ENCODE measurements at places on chromosomes 4 and X.

- DNase-seq, result no peak
Measured at GRCh38 chr4:140704964-140705363, 51.2 kb downstream of the TBC1D9 start.

DNA sequence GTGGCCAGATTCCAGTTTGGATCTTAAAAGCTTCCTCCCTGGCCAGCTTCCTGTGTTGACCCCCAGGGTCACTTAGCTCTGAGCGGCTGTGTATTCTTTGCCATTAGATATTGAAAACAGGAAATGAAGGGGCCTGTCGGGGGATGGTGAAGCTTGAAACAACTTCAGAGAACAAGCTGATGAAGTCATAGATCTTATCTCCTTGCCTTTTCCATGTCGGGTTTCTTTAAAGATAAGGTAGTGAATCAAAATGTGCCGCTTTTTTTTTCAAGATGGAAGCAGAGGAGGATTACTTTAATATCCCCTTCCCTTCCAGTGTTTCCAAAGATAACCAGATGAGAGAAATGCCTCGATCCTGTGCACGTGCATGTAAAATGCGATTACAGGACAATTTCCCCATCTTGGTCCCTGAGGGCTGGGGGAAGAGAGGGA lies 508.5 kb downstream of the MID1IP1 start:
- no peak for DNase-seq

DNA sequence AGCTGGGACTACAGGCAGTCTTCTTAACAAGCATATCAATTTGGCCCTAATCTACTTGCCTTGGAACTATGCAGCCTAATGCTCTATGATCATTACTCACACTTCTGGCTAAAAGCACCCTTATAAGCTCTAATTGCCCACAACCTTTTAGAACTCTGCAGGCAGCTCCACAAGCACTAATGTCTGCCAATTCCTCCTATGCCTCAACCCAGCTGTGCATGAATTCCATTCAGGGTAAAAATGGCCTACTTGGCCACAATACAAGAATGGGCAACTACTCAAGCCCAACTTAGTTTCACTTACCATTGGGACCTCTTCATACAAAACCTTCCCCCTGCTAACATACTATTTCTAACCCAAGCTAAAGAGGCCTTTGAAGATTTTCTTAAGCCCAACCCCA lies 51.7 kb downstream of the ZNF718 start:
- no peak for DNase-seq

GRCh38 chr4:112321776-112322684 lies 24.9 kb downstream of the ALPK1 start:
- DNase-seq, result no peak

DNA sequence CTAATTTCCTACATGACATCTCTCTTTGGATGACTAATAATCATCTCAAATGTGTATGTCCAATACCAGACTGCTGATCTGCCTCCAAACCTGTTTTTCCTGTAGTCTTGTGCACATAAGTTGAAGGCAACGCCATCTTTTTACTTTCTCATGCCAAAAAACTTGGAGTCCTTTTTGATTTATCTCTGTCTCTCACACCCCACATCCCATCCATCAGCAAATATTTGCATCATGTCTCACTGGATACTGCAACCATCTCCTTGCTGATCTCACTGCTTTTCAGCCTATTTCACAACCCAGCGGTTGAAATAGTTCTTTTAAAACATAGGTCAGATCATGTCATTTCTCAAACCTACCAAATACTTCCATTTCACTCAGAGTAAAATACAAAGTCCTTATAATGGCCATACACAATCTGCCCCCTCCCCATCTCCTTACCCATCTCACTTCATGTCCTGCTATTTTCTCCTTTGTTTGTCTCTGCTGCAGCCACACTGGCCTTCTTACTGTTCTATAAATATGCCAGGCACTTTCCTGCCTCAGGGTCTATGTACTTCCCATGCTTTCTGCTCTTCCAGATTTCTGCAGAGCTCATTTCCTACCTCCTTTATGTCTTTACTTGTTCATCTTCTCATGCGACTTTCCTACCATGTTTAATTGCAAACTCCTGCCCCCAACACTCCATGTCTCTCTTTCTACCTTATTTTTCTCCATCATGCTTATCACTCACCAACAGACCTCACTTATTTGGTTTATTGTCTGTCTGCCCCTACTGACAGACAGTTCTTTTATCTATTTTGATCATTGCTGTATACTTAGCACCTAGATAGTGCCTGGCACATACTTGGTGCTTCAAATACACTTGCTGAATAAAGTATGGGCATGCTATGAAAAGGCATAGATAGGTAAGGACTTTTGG lies 98.8 kb downstream of the ANXA3 start:
- peak; percentile 28 for DNase-seq

DNA sequence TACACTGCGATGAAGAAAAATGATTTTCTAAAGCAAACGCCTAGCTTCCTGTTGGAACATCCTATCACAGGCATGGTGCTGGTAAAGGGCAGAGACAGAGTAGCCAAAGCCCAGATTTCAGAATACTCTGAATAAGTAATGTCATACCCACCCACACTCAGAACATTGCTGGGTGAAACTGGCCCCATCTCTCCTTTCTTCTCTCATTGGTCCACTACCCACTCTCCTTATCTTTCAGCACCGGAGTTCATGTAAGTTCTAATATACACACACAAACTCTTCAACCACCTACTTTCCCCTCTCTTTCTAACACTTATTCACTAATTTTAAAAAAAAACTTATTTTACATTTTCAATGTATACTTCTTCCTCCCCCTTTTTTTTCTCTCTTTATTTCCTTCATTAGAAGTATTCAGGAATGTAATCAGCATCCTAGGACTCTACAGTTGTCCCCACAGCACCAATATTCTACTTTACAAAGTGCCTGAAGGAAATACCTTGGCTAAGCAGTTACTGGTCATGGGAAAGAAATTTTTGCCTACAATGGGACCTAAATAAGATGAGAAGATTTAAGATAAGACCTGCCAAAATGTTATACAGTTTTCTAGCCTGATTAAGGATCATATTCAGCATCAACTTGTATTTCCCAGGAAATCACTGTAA lies 63.0 kb downstream of the SEC24D start:
- DNase-seq, result no peak

GRCh38 chr4:167020410-167020809 lies 213.9 kb downstream of the SPOCK3 start:
- DNase-seq, result no peak

- no peak for DNase-seq
Measured at GRCh38 chrX:80578517-80579105, 158.4 kb downstream of the TENT5D start.

DNA sequence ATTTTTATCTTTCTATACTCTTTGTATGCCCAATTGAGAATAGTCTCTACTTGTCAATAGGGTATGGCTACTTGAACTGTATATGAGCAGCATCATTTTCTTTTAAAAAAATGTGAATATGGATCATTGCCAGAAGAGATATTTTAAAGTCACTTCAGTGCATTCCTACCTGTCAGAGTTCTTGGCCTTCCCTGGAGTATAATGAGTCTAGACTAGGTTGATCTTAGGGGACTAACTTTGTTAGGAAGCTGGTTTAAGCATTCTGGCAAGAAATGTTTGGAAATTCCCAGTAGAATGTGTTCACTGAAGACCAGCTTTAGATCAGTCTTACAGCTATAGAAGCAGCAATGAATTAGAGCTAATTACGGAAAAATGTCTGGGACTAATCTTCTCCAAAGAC lies 178.2 kb downstream of the FAT4 start:
- no peak for DNase-seq

- no peak for DNase-seq
Measured at GRCh38 chr4:13626492-13627177, 890 bp downstream of the BOD1L1 start.

DNA sequence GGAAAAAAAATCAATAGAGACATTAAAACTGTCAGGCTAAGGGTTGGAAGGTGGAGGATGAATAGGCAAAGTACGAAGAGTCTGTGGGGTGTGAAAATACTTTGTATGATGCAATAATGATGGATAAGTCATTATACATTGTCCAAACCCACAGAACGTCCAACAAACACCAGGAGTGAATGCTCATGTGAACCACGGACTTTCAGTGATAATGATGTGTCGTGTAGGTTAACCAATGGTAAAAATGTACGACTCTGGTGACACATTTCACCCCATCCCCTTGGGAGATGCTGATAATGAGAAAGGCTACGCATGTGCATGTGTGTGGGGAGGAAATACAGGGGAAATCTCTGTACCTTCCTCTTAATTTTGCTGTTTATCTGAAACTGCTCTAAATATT lies 665.2 kb downstream of the FAT4 start:
- DNase-seq, result no peak

- no peak for DNase-seq
Measured at GRCh38 chrX:130975947-130976346, 72.9 kb upstream of the ENOX2 start.

DNA sequence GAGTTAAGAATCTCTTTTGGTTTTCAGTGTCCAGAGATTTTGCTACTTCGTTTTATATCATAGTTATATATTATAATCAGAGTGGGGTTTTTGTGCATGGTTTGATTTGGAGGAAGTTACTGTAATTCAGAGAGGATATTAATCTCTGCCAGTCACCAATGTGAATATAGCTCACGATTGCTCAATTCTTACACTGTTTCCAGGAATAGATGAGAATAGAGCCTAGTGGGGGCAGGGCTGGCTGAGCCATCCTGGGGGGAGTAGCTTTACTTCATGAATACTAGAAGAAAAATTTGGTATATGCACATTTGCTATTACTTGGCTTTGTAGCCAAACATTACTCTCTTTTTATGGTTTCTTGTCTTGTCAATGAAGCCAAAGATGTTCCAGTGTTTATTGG lies 60.9 kb upstream of the TRPC3 start:
- DNase-seq, result no peak

GRCh38 chrX:50114113-50114512 lies 86.7 kb downstream of the AKAP4 start:
- DNase-seq, result no peak

DNA sequence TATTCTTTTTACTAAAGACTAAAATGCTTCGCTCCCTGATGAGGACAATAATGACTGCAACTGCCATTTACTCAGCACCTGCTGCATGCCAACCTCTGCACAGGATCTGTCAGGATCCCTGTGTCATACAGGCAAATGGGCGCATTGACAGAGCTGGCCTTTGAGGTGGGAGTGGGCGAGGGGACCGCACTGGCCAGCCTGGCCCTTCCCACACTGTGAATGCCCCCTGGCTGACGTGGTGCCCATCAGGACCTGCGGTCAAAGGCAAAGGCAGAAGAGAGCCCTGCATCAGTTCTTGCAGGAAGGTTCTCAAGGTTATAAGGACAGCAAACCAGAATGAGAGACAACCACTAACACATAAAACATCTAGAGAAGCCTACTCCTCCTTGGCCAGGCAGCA lies 67.9 kb downstream of the HAUS3 start:
- DNase-seq, result no peak

DNA sequence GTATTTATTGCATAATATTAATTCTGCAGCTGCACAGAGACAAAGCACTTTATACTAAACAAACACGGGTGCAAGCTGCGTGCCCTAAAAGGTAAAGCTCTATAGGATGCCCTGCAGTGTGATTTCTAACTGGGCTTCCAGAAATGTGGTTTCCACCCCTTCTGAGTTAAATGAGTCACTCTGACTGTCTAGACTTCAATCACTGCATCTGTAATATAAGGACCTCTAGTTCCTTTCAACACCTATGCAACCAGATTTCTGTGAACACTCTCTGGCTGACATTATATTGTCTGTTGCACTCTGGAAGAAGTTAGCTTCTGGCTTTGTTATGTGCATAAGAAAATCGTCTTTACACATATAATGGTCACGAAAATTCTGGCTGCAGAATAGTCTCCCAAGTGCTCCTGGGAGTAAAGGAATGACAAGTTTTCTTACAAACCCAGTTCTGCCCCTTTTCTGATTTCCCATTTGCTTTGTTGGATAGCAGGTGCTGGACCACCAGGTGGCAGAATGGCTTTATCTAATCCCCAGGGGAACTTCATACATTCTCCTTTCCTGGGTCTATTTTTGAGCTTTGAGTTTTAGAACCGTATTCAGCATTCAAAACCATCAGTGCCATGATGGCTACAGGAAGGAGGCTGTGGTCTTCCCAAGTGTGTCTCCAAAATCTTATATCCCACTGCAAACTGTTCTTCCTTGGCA lies 842.2 kb downstream of the STIM2 start:
- DNase-seq, result no peak

- no peak for DNase-seq
Measured at GRCh38 chr4:128675083-128675482, 134.4 kb upstream of the JADE1 start.

DNA sequence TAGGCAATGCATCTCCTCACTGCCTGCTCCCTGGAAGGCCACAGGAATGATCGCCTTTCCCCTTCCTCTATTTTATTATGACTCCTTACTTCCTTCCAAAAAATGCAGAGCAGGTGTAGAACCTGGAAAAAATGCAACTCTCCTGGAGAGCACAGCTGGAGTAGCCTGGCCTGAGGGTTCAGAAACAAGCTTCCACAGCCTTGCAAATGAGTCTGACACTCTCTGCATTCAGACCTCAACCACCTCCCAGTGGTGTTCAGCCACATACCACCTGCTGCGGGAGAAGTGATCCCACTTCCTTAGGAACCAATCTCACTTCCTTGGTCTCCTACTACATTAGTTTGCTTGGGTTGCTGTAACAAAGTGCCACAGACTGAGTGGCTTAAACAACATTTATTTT lies 368.1 kb upstream of the NOCT start:
- DNase-seq, result no peak

DNA sequence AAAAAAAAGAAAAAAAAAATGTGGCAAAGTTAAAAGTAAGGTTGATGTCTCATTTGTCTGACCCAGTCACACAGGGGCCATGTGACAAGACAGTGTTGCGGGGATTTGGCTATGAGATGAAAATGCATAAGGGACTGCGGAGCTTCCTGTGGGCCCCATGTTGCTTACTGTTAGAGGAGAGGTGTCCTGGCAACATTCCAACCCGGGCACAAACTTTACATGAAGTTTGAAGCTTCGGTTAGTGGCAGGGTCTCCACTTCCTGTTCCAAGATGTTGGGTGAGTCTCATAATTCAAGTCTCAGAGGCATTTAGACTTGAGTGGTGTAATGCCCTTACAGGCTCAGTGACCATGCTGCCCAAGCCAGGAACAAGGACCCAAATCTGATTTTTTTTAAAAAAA lies 111.3 kb downstream of the MAML3 start:
- DNase-seq, result no peak

DNA sequence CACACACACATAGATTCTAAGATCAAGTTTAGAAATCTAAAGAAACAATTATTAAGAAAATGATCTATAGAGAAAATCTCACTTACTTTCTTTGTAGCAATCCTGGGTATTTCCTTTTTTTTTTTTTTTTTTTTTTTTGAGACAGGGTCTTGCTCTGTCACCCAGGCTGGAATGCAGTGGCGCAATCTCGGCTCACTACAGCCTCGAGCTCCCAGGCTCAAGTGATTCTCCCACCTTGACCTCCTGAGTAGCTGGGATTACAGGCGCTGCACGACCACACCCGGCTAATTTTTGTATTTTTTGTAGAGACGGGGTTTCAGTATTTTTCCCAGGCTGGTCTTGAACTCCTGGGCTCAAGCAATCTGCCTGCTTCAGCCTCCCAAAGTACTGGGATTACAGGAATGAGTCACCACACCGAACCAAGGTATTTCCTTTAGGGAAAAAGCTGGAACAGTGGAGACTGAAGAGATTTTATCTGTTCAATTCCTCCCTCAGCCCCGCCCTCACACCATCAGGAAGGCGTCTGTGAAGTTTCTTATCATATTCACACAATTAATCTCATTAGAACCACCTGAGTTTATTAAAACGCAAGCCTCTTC lies at the start of gene TRIML2:
Gene TRIML2, minus strand, starts transcription at position 447 of the 599 bp plus-strand sequence. CDS start 4,235 bp downstream, outside the sequence.
- DNase-seq, result no peak
